GM23248 (cell line): ENCODE measurements at places on chromosomes 13 and 19.

GRCh38 chr13:47418206-47418920 lies 521.5 kb upstream of the HTR2A start:
- DNase-seq, result no peak

DNA sequence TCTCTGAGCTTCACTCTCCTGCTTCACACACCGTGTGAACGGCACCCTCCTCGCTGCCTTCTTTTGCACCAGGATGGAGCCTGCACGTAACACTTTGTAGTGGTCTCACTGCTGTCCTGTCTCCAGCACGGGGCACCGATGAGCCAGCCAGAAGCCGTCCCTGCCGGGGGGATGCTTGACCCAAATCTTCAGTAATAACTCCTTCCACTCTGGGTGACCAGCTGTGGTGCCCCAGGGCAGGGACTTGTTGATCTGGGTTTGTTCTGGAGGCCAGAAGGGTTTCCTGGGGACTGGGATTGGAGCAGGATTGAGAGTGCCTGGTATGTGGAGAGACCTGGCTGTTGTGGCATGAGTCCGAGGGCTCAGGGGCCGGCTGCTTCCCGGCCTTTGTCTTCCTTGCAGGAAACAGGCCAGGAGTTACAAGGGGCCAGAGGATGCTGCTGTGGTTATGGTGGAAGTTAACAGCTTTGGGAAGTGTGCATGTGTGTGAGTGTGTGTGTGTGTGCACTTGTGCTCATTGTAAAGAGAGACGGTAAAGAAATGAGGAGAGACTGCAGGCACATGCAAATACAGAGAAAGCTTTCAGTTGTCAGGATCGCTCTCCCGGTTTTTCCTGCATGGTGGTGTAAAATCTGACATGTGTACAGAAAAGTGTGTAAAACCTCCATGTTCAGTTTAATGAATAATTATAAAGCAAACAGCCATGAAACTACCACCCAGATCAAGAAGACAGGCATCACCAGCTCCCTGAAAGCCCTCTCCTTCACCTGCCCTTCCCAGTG lies 18.9 kb downstream of the PAK4 start:
- no peak for DNase-seq

GRCh38 chr19:56718231-56718630 lies 46.7 kb upstream of the ZNF835 start:
- DNase-seq, result no peak

GRCh38 chr13:70253834-70254233 lies 145.6 kb upstream of the KLHL1 start:
- no peak for DNase-seq

- no peak for DNase-seq
These were observed 9.8 kb downstream of the MEDAG start for GRCh38 chr13:30915691-30916541.

- no peak for DNase-seq
These were observed 105.1 kb downstream of the COG6 start for GRCh38 chr13:39760521-39760920.

DNA sequence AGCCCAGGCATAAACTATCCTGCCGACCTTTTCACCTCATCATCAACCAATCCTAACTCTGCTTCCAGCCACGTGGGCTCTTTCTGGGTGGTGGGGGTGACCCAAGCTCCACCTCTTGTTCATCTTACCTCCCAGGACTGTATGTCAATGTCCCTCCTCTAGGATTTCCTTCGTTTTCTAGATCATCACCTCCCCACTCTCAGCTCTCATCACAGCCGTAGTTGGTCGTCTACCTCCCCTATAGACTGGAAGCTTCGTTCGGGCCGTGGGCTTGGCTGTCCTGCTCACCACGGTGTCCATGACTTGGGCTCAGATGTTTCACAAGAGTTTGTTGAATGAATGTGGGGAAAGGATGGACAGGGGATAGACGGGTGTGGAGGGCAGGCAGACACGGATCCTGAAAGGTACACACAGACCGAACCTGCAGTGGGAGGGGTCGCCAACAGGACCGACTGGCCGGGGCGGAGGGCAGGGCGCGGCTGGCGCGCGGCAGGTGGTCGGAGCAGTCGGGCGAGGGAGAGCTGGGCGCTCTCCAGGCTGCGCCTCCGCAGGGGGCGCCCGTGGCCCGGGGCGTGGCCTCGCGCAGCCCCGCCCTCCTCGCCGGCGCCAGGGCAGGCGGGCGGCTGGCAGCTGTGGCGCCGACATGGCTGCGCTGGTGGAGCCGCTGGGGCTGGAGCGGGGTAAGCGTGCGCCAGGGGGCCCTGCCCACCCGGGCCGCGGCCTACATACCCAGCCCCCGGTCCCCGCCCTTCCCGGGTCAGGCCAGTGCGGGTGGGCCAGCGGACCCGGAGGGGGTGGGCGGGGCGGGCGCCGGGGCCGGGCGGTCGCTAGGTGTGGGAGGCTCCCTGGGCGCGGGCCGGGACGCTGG lies at the start of gene LIN7B:
Gene LIN7B, plus strand, starts transcription at position 609 of the 868 bp plus-strand sequence. Its CDS starts 35 bp downstream, at position 644.
- DNase-seq, result peak; percentile 89

DNA sequence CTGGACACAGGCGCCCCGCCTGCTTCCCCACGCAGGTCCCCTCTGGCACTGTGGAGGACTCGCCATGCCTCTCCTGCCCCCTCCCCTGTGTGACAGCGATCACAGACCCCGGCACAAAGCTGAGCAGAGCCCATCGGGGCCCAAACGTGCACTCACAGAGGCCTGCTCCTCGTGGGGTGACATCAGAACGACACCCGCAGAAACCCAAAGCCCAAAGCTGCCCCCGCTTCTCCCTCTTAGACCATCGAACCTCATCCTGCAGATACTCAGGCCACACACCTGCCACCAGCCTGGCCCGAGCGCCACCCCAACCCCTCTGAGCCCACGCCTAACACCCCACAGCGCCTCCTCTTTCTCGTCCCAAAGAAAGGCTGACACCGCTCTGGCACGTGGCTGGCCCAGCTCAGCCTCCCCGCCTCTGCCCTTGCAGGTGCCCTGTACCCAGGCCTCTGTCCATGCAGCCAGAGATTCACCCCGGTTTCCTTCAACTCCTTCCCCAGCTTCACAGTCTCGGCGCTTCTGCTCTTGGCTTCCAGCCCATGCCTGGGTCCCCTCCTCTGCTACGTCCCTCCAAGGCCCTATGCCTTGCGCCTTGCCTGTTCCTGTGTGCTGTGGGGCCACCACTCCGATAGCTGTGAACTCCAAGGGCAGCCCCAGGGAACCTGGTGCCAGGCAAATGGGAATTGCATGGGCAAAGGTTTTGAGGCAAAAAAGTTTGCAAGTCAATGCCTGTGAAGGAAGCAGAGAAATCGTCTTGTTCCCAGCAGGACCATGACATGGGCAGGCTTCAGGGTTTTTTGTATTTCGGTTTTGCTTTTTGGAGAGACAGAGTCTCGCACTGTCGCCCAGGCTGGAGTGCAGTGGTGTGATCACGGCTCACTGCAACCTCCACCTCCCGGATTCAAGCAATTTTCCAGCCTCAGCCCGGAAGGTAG lies 831 bp upstream of the CBARP start:
- no peak for DNase-seq

GRCh38 chr19:38193445-38193844 lies 30.6 kb downstream of the DPF1 start:
- no peak for DNase-seq

DNA sequence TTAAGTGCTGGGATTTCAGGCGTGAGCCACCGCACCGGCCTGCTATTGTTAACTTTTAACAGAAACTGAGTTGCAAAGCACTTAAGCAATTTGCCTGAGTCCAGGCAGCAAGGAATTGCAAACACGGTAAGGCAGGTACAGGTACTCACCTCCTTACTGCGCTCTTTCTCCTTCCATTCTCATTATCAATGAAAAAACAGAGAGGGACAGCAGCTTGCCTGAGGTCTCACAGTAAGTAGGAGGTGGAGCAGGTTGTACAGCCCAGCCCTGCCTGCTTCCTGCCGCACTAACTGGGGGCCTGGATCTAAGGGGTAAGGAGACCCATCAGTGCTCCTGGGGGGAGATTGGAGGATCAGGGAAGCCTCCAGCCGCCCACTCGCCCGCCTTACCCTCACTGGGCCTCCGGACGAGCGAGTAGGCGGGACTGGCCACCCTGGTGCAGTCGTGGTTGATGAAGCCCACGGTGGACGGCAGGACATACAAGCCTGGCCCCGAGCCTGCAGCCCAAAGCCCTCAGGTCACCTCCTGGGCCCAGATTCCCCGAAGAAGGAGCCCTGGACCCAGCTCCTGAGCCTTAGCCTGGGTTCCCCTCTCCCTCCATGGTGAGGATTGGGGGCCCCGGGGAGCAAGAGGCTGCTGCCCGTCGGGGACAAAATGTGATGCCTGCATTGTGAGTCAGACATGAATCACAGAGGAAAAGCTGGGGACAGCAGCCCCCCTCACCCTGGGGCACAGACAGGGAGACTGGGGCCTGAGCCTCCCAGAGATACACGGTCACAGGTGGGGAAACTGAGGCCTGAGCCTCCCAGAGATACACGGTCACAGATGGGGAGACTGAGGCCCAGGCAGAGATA lies 11.4 kb upstream of the SHC2 start:
- DNase-seq, result peak; percentile 42

GRCh38 chr13:86906127-86906874 lies 764.9 kb upstream of the SLITRK5 start:
- peak; percentile 8 for DNase-seq
